ENCODE measurements at places on chromosomes 3 and 15.

DNA sequence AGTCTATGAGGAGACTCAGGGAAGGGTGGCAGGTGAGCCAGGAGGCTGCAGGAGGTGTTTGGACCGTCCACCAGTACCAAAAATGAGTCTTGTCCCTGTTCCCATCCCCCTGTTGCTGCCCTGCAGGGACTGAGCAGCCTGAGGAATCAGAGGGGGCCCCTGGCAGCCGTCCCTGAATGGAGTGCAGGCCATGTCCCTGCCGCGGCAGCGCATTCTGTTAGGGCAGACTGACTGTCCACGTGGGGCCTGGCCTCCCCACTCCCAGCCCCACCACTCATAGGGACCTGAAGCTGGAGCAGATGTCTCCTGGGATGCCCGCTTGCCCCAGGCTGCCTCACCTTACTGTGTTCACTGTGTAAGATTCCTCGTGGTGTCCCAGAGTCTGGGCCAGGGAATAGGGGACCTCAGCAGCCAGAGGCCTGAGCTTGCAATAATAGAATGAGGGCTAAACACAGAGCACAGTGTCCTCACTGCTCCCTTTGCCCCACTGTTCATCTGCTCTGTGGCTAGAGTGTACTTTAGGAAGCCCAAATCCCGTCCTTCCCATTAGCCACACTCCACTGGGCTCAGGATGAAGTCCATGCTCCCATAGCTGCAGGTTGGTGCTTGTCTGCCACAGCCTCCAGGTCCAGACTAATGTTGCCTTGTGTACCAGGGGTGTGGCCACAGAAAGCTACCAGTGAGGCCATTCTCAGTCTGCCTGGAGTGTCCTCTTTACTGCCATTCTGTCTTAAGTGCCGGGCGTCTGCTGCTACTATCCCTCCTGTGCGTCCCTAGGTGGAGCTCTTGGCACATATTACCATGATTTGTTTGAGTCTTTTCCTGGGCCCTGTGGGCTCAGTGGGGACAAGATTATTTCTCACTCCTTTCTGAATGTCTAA is 63.2 kb downstream of the HCN4 start:
- no peak for DNase-seq

GRCh38 chr3:150302246-150302645 is 105.9 kb upstream of the TSC22D2 start:
- DNase-seq: no peak

DNA sequence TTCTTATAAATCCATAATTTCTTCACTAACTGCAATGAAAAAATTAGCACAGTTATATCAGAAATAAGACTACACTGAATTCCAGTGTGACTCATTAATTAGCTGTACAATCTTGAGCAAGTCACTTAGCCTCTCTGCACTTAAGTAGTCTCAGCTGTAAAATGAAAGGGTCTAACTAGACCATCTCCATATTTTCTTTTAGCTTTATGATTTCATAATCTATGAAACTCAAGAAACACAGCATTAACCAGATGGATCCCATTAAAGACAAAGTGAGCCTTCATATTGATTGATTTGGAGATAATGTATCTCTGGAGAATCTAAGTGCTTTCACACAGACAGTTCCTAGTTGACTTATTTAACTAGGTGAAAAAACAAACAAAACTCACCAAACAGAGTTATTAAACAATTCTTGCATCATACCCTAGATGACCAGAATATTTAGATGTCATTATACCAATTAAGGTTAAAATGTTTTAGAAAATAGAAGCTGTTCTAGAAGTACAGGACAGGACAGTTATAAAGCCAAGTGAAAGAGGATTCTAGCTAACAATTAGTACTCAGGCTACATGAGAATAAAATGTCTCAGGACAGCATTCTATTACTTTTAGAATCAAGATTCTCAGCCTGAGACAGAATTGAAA is 11.2 kb downstream of the CSNK1G1 start:
- DNase-seq: no peak

DNA sequence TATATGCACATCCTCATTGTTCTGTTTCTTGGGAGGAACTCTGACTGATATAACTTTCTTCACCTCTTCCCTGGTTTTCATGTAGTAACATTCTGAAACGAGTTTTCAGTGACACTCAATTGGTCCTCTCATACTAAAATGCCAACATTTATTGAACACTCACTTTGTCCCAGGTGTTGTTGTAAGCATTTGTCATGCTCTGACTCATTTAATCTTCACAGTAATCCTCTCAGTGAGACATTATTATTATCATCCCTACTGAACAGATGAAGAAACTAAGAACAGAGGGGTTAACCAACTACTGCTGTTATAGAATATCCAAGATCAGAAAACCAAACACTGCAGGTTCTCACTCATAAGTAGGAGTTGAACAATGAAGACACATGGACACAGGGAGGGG is 94.1 kb upstream of the MRPL3 start:
- DNase-seq: no peak

- no peak for DNase-seq
Measured at GRCh38 chr3:43461345-43461744, 160.5 kb downstream of the ANO10 start.

- DNase-seq: no peak
Measured at GRCh38 chr3:69272556-69272955, 113.3 kb downstream of the FRMD4B start.

- no peak for DNase-seq
Measured at GRCh38 chr3:158165141-158165655, 55.3 kb downstream of the RSRC1 start.

- no peak for DNase-seq
Measured at GRCh38 chr3:99474776-99475175, 163.6 kb upstream of the COL8A1 start.

DNA sequence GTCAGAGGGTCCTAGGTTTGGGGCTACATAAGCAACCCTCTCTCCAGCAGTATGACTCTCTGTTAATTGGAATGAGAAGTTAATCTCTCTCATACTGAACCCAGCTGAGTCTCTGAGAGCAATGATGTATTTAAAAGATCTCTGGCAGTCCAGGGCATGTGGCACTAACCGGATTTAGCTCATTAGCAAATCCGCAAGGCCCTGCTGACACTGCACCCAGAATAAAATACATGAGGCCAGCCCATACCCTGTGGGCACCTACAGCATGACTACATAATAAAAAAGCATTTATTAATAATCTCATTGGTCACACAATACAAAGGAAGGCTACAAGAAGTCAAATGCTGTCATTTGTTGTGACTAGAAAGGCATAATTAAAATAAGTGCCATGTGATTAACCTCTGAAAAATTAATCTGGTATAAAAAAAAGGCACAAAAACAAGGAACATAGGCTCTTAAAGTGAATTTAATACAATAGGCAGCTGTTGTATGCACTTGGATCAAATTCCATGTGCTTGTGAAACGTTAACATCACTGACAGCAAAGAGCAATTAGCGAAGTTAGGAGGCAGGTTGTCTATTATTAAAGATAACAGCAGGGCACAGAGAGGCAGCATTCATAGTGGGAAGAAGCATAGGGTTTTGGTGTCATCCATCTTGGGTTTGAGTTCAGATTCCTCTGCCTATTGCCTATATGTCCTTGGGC is 381.2 kb downstream of the WDR72 start:
- DNase-seq: no peak

DNA sequence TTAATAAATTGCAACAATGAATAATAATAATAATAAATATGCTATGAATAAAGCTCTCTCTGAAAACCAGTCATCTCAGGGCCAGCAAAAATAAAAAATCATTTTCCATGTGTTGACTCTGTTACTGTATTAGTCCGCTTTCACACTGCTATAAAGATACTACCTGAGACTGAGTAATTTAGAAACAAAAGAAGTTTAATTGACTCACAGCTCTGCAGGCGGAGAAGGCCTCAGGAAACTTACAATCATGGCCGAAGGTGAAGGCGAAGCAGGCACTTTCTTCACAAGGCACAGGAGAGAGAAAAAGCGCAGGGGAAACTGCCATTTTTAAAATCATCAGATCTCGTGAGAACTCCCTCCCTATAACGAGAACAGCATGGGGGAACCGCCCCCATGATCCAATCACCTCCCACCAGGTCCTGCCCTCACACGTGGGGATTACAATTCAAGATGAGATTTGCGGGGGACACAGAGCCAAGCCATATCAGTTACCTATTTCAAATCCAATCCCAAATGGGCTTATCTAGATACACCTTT is 224.1 kb downstream of the IGSF11 start:
- no peak for DNase-seq

GRCh38 chr3:41907330-41908073 is 54.4 kb downstream of the ULK4 start:
- no peak for DNase-seq

- no peak for DNase-seq
Measured at GRCh38 chr3:32780071-32780734, 37.6 kb upstream of the TRIM71 start.

DNA sequence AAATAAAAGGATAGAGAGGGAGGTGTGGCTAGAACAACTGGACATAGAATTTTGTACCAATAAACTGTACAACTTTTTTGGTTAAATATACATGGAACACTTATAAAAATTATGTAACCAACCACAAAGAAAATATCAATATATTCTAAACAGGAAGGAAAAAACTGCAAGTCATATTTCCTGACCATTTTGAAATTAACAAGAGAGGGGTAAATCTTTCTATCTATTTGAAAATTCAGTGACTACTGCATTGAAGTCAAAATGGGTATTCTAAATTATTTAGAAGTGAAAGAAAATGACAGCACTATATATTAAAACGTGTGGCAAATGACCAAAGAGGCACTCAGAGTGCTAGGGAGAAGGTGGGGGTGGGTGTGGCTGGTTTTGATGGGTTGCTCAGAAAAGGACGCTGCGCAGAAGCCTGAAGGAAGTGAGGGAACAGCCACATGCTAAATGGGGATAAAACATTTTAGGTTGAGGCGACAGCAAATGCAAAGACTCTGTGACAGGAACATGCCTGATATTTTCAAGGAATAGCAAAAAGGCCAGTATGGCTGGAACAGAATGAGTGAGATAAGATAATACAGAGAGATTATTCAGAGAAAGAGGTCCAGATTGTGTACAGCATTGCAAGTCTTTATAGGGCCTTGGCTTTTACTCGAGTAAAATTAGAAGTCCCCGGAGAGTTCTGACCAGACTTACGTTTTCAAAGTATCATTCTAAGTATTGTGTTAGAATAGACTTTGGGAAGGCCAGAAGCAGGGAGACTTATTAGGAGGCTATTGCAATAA is 41.1 kb downstream of the ERICH6 start:
- DNase-seq: no peak

DNA sequence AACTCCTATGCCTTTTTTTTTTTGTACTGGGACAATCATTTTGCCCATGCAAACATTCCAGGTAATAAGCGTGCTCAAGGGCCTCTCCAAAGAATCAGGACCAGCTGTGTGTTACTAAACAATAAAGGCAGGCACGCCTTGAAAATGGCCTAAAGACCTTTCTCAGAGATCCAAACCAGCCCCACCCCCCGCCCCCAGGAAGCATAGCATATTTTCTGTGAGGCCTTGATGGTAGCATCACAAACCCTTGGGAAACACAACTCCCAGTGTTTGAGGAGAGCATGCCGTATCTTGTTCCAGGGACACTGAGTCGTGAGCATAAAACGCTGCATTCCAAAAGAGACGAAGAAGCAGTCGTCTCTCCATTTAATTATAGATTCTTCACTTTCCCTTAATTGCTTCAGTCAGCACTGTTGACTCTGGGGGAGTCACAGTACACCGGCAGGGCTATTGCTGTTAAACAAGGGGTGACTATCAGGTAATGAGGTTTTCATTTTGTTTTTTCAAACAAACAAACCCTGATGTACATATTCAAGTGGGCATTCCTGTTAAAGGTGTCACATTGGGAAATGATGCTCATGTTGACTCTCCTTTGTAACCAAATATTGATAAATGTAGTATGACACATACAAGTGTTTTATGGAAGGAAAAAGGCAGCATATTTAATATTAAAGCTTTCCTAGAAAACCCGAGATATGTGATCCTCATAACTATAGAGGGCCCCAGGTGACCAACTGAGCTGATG is 4.4 kb upstream of the TPM1 start:
- no peak for DNase-seq
